Right hindlimb (tissue), 1 donor: ENCODE measurements at places on chromosomes 6 and 20.

- no peak for DNase-seq
Measured at GRCh38 chr6:43835872-43836419, 65.9 kb downstream of the VEGFA start.

GRCh38 chr6:149334682-149335160 is 17.2 kb downstream of the TAB2 start:
- DNase-seq: no peak

GRCh38 chr6:74170118-74170517 is 474.1 kb downstream of the CD109 start:
- no peak for DNase-seq

DNA sequence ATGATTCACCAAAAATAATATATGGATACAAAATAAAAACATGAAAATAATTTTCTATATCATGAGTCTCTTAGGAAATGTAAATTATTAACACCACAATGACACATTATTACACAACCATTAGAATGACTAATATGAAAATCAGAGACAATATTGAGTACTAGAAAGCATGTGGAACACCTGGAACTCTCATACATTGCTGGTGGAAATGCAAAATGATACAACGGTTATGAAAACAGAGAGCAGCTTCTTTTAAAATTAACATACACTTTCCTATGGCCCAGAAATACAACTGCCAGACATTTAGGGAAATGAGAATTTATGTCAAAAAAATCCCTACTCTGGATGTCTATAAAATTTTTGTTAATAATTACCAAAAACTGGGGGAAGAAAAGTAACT is 853.3 kb upstream of the MAN1A1 start:
- DNase-seq: no peak

DNA sequence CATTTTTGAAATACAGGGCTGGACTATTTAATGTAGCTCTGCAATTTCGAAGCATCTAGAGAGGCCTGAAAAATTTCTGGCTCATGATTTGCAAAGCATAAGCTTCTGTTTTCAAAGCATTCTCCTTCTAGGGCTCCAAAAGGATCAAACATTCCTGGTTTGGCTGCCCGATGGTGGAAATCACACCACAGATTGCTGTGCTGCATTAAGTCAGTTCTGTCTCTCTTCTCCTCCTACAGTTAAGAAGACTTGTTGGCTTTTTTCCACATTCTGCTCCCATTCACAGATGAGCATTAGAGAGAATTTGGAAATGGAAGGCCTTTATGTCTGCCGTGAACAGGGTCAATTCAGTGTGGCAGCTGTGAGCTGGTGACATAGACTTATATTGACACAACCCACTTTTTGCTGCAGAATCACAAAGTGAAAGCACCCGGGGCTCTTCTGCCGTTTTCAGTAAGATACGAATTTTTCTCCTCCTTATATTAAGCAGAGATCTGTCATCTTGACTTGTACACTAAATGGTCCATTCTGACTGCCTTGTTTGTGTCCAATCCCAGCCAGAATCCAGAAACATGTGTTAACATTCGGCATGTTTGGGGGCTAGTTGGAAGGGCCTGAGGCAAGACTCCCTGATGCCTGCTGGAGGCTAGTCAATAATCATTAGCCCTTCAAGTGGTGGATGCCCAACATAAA is 330.8 kb upstream of the DEFB112 start:
- no peak for DNase-seq

DNA sequence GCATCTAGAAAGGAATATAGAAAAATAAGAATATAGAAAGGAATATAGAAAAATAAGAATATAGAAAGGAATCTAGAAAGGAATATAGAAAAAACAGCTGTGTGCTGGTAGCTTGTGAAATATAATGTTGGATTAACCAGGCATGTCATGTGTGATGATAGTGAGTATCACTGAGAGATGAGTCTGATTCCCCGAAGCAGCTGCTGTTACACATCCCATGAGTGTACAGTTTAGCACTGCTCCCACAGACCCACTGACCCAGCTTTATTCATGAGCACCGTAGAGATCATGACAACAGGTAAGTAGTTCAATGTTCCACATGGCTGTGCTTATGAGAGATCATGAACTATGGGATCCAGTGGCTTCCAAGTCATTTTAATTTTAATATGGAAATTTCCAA is 64.8 kb downstream of the SLC22A3 start:
- DNase-seq: no peak
